Renal cortical epithelial cell (primary cell): ENCODE measurements at places on chromosomes 1 and 21.
A peak's percentile ranks its signal among the peaks of the same experiment; 100 is the strongest.

DNA sequence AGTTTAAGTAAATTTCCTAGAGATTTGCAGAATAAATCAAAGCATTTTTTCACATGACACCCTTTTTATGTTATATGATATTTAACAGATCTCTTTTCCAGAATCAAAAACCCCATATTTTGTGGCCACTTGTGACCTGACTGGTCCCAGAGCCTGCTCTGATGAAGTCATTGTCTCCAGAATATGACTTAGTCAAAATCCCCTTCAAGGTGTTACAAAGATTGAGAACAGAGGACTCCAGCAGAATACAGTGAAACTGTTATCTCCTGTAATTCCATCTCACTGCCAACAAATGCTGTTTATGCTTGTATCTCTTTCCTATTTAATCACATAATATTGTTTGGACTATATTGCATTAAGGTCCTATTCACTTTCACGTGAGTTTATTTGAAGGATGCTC lies 25.6 kb downstream of the RGS1 start:
- no peak for DNase-seq

GRCh38 chr1:28144203-28145135 lies 32.0 kb downstream of the PTAFR start:
- DNase-seq: peak; percentile 96

DNA sequence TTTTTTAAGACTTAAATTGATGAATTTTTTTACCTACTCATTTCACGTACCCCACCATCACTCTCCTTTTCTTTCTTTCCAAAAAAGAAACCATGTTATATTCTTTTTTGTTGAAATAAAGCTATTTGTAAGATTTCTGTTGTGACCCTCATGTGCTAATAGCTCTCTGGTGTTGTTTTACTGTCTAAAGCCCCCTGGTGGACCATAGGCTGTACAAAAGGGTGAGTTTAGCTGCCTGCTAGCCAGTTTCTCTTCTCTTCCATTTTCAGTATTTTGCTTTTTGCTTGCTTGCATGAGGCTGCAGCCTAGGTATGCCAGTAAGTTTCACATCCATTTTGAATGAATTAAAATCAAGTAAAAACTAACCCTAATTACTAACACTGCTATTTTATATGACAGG lies 15.6 kb upstream of the VAMP3 start:
- no peak for DNase-seq

- no peak for DNase-seq
Measured at GRCh38 chr1:241136389-241136788, 220.6 kb downstream of the RGS7 start.

DNA sequence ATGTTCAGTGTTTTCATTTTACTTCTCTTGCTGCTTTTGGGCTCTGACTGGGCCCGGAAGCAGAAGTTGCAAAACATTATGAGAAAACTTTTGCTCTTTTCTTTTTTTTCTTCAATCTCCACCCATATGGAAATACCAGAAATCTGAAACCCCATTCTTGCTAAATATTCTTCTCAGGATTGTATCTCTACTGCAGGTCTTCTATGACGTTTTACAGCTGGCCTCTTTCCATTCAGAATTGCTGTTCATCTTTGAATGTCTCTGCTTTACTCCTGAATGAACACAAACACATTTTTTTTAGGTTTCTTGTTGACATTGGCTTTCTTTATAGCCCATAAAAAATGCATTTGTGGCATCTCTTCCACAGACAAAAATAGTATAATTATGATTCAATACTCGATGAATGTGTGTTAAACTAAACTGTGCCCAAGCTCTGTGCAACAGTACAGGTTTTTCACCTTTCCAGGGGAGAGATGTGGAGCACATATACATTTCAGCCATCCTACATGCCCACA lies 18.8 kb downstream of the PTPRC start:
- peak; percentile 78 for DNase-seq

DNA sequence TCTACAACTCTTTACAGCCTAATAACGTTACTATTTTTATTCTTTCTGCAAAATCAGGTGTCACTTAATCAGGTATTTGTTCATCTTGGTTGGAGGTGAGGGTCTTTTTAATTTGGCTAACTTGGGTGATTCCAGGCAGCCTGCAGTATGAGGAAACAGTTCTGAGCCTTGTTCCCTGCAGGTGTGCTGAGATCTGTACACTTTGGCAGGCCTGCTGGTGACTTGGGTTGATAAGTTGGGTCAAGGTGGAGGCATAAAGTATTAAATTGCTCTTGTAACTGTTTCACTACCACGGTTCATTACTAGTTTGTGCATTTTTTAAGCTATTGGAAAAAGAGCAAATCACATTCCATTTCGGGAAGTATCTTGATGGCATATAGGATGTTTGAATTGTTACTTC lies 10.0 kb downstream of the MAP3K21 start:
- DNase-seq: no peak
